ENCODE measurements at places on chromosomes 6 and 20.

GRCh38 chr6:20998748-20999448 is 464.6 kb downstream of the CDKAL1 start:
- no peak for DNase-seq

DNA sequence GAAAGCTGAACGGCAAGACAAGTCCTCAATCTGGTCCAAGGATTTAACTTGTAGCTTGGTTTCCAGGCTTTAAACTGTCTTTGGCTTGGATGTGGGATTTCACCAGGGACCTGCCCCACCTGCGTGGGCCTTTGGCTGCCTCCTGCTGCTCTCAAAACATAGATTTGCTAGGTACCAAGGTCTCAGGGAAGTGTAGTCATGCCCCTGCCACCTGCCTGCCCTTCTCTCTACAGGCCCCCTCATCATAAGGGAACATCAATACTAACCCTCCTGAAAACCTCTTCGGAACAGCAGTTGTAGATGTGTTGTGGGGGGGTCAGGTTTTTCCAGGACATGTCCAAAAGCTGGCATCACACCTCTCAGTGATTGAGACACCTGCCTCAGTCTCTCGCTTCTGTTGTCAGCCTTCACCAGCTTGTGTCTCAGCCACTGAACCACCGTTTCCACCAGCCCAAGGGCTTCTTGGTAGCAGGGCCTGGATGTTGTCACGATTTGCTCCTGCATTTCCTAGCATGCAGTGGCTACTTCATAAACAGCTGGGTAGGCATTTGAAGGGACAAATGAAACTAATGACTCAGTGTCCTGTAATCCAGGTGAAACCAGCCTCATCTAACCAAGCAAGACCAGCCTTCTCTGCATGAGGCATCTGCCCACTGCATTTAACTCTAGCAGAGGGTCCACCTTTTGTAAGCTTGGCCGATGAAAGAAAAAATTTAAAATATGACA is 141.6 kb upstream of the THBS2 start:
- no peak for DNase-seq

DNA sequence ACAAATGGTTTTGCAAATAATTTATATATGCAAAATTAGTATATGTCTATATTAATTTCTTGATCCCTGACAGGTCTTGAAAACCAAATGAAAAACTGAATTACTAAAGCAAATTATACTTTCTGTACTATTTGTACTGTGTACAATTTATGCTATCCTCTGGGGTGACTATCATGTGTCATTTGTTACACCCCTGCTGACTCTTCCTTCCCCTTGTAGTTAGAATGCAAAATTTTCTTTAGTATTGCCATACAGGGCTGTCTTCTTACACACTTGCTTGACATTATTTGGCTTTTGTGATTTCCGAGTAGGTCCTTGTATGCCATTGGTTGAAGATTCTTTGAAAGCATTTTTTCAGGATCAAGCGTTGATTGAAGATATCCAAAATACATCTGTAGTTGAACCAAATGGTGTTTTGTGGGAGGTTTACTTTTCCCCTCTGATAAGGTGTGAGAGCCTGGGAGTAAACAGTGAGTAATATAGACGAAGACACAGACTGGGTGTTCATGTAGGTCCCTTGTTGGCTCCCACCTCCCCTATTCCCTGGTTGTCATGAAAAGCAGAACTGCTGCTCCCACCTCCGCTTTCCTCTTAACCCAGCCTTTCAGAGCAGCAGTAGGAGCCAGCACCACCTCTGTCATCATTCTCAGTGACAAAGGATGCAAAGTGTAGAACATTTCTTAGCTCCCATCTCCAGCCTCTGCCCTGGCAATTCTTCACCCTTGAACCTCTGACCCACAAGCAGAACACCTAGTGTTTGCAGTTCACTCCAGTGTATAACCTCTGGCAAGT is 29.0 kb downstream of the NCOA7 start:
- DNase-seq: no peak

DNA sequence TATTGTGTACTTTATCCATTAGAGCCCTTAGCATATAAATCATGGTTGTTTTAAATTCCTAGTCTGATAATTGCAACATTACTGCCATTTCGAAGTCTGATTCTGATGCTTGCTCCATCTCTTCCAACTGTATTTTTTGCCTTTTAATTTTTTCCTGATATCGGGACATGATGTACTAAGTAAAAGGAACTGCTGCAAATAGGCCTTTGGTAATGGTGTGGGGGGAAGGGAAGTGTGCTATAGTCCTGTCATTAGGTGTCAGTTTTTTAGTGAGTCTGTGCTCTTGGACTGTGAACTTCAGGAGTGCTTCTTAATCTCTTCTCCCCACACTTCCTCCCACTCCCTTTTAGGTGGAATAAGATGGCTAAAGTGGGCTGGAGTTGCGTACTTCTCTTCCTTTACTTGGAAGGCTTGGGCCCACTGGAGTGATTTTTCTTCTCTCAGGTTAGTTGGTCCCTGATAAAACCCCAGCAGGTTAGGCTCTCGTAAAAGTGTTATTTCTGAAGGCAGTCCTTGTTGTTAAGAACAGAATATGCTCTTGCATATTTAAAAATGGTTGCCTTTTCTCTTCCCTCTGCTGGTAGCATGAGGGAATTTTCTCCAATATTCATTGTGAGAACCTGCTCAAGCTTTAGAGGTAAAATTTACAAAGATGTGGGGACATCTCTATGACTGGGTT is 18.1 kb downstream of the STXBP5 start:
- no peak for DNase-seq

DNA sequence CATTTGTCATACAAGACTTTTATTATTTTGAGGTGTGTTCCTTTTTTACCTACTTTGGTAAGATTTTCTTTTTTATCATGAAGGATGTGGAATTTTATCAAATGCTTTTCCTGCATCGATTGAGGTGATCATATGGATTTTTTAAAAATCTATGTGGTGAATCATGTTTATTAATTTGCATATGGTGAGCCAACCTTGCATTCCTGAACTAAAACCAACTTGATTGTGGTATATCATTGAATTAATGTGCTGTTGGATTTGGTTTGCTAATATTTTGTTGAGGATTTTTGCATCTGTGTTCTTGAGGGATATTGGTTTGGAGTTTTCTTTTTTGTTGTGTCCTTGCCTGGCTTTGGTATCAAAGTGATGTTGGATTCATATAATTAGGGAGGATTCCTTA is 848.1 kb upstream of the EYS start:
- DNase-seq: no peak

- no peak for DNase-seq
Measured at GRCh38 chr6:24891004-24891403, 44.8 kb downstream of the RIPOR2 start.

- DNase-seq: no peak
Measured at GRCh38 chr6:1701668-1702353, 92.1 kb downstream of the FOXC1 start.

GRCh38 chr6:137794516-137795201 is 72.4 kb upstream of the TNFAIP3 start:
- DNase-seq: no peak

DNA sequence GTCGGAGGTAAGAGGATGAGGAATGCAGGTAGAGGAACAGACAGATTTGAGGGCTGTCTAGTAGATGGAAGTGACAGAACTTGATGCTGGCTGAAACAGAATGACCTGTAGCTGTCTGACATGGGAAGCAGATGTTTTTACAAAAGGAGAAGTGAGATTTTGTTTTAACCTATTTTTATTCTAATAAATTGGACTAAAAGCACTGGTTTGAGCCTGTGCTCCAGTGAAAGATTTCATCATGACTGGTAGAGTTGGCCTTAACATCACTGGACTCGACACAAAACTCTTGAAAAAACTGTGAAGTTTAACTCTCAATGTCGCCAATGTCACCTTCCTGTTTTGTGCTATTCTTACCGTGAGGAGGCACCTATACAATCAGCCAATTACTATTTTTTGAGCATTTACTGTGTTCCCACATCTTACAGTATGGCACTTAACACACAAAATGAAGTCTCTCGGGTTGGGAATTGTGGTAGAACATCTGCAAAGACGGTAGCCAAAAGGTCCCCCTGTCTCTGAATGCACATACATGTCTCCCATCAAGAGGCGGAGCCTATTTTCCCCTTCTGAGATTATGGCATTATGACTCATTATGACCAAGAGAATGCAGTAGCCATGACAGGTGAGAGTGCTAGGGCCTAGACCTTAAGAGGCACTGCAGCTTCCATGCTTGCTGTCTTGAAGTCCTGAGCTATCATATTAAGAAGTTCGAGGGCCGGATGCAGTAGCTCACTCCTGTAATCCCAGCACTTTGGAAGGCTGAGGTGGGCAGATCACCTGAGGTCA is 93.2 kb downstream of the FOXF2 start:
- DNase-seq: no peak

DNA sequence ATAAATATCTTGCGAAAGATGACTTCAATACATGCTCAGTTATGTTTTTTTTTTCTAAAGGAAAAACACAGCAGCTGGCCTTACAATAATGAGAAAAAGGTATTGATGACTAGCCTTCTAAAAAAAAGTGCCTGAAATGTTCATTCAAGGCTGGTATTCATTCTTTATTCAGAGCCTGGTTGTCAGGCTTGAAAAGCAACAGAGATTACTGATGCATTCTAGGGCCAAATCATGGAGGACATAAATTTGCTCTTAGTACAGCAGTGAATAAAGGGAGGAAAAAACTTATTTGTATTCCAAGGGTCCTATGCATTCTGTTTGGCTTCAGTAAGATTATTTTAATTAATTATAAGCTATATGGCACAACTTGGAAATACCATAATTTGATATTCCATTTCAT is 83.5 kb downstream of the WASF1 start:
- DNase-seq: no peak

- DNase-seq: no peak
Measured at GRCh38 chr6:168856914-168857313, 396.7 kb downstream of the THBS2 start.

Data from iPS DF 19.7 (cell line).